ENCODE measurements at places on chromosomes 4 and X.
A peak's percentile ranks its signal among the peaks of the same experiment; 100 is the strongest.

DNA sequence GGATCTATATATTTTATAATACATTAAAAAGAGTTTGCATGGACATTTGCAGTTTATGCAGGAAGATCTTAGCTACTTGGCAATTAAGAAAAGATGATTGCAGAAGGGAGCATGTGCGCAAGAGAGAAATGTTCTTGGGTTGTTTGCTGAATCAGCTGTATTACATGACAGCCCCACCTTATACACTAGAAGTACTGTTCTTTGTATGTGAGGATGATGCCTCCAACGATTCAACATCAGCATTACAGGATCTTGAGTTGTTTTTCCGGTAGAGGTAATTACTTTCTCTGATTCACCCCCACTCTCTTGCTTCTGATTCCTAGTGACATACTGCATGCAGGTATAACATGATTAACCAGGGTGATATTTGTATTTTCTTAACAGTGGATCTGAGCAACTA lies 140.8 kb downstream of the PCDH7 start:
- no peak for DNase-seq

GRCh38 chr4:154542271-154542879 lies 7.8 kb downstream of the PLRG1 start:
- no peak for DNase-seq

- no peak for DNase-seq
Measured at GRCh38 chr4:118732591-118733330, 47.6 kb downstream of the METTL14 start.

- DNase-seq = no peak
Measured at GRCh38 chrX:40022421-40022820, 75.3 kb downstream of the BCOR start.

DNA sequence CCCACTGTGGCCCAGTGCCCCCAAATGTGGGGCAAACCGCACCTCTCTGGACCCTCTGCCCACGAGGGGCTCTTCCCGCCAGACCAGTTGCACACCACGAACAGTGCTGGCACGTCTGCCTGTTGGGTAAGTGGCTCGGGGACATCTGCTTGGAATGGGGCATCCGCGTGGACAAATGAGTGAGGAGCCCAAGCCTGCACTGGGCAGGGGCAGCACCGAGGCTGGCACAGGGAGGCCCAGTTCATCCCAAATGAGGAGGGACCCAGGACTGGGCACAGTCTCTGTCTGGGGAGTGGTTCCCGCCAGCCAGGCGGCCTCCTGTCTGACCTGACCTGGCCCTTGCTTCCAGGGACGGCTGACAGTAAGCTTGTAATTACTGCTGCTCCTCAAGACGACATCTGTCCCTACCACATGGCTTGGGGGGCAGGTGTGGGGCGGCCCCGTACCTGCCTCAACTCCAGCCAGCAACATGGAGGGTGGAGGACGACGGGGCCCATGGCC lies 3.2 kb downstream of the SPON2 start:
- no peak for DNase-seq

GRCh38 chr4:87895964-87896621 lies 63.3 kb downstream of the MEPE start:
- DNase-seq = no peak

GRCh38 chr4:29423836-29424721 lies 1296.1 kb upstream of the PCDH7 start:
- DNase-seq = no peak

GRCh38 chrX:131735127-131735526 lies 191.3 kb downstream of the OR13H1 start:
- DNase-seq = no peak

DNA sequence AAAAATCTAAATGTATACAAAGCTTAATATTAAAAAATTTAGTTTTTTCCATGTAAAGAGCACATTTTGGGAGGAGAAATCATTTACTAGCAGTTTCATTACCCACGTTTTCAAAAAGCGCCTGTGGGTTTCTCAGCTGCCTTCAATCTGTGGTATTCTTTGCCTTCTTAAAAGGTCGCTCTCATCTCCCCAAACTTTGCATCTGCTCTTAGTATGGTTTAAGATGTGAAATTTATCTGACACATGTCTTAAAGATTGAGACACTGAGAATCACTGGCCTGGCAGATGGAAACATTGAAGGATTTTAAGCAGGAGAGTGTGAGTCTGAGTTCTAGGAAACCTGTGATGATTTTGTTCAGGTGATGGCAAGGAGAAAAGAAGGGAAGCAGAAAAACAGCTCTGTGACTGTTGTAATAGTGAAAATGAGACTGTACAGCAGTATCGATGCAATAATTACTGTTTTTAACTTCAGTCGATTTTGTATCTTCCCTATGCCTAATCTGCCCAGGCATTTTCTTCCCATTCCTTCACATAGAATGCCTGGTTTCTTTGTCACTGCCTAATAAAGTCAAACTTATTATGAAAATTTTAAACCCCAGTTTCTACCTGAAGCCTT lies 75.9 kb downstream of the PAQR3 start:
- DNase-seq = no peak

GRCh38 chr4:139368998-139369397 lies 66.7 kb upstream of the NDUFC1 start:
- no peak for DNase-seq

- DNase-seq = no peak
Measured at GRCh38 chr4:184250795-184251669, 33.4 kb upstream of the ENPP6 start.

DNA sequence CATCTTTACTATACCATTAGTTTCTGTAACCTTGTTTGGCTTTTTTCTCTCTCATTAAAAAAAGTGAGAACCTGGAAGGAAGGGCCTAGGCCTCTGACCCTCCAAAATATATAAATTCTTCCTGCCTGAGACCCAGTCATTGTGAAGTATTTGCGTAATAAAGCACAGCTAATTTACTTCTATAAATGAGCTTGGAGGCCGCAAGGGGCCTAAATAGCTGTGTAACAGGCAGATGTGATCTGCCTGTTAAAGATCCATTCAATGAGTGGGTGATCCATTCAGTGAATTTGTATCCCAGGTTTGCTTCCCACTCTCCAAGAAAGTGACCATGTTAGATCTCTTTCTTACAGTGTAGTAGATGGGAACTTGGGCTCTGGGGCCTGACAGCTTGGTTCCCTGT lies 595 bp upstream of the PYURF start:
- DNase-seq = no peak

DNA sequence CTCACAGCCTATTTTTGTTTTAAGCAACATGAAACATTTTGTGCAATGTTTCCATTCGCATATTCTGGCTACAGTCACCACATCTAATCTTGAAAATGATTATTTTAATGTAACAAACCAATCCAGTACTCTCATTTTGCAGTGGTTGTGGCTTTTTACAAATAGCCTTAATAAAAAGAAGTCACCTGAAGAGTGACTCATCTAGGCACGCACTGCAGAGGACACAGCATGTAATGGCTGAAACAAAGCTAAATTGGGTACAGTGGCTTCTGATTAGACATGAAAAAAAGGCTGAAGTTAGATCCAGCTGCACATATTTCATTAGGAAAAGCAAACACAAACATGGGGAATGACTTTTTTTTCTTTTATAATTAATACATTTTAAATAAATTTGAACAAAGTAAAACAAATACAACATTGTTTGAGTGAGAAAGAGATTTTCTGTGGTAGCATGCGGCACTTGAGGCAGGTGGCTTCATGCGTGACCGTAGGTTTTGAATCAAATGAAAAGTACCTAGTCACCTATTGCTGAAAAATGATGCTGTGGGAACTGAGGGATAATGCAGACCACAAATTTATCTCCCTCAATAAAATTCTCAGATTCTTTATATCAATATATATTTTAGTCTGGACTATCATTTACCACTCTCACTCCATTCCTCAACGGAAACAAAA lies 240.8 kb upstream of the DDX53 start:
- DNase-seq = no peak

GRCh38 chr4:633976-634598 lies 8.7 kb downstream of the PDE6B start:
- DNase-seq = no peak

GRCh38 chrX:70026851-70027200 lies 22.9 kb downstream of the AWAT2 start:
- DNase-seq = no peak

DNA sequence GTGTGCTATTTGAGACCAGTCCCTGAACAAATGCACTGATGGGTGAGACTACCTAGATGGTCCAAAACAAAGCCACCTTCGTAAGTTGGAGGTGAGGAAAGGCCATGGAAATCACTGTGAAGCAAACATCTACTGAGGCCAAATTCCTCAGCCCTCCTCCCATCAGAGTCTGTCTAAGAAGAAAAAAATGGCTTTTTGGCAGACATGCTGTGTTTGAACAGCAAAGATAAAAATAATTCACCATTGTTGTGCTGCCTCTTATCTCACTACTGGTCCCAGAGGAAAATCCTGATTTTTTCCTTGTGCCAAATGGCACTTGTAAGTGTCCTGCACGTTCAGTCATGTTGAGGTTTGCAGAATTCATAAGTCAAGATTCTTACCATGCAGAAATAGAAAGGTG lies 7.9 kb downstream of the MAGEB18 start:
- DNase-seq = no peak

DNA sequence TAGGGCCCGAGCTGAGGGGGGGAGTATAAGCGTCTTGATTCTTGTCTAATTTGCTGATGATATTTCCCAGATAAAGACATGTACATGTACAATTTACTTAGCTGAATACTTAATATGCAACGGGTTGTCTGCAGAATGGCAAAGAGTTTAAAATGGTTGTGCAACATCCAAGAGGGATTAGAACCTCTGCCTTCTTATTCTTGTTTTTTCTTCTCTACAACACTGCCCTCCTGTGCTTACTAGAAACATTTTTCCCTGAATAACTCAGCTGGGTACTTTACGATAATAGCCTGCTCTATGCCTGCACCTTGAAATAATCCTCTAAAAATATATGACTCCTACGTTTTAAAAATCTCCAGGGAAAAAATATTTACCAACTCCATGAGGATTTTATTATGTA lies 41.8 kb downstream of the INTS12 start:
- DNase-seq = no peak

- peak; percentile 43 for DNase-seq
Measured at GRCh38 chr4:1523907-1524636, 117.8 kb upstream of the NKX1-1 start.

- DNase-seq = no peak
Measured at GRCh38 chr4:35993606-35994005, 250.7 kb downstream of the ARAP2 start.

- no peak for DNase-seq
Measured at GRCh38 chr4:158788516-158788915, 19.7 kb downstream of the FNIP2 start.

- no peak for DNase-seq
Measured at GRCh38 chr4:7032596-7032995, 10.6 kb upstream of the TADA2B start.

GRCh38 chrX:108396188-108396891 lies 41.9 kb downstream of the COL4A6 start:
- DNase-seq = no peak

- no peak for DNase-seq
Measured at GRCh38 chr4:84680956-84681355, 98.0 kb downstream of the CDS1 start.

- no peak for DNase-seq
Measured at GRCh38 chrX:15973299-15973698, 118.7 kb upstream of the AP1S2 start.

DNA sequence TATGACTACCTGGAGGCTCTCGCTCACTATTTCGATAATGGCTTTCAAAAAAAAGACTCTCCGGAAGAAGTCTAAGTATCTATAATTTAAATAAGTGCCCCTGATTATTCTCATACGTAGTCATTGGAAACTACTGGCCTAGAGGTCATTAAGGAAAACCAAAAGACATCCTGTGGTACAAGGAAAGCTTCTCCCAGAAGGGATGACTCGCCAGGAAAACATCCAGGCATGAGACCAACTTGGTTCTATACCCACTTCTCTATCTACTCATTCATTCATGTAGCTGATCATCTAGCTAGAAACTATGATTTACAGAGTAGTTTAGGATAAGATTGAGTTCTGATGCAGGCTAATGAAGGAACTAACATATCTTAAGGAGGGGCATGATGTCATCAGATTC lies 37.7 kb downstream of the SOX3 start:
- DNase-seq = no peak

DNA sequence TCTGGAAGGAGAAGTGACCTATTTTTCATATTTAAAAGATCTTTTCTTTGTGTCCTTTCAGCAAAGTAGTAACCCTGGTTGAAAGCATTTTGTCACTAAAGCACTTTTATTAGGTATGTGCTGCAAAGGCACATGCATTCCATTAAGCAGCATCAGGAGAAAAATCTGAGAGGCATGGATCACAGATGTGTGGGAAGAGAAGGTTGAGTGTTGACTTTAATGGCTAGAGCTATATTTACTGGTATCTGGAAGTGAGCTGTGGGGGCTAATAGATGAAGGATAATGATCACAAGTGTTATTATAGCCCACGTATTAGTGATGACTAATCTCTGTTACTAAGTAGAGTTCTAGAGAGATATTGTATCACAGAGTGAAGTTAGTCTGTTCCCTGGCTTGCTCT lies 1520.7 kb downstream of the ARAP2 start:
- no peak for DNase-seq

- no peak for DNase-seq
Measured at GRCh38 chr4:38620527-38621027, 43.4 kb upstream of the KLF3 start.

- no peak for DNase-seq
Measured at GRCh38 chrX:122866532-122866931, 317.5 kb upstream of the GRIA3 start.

Data from anterior cingulate cortex (tissue), 58 donors.